Sigmoid colon (tissue), 7 donors: ENCODE measurements at places on chromosomes 4 and X. TPM values are rescaled to one million over a fixed set of nuclear protein-coding genes. Genes with fewer than 3 reads are reported as not detected.

The AMBN gene
- total RNA-seq, result not detected

The TLR7 gene
- 0.54 TPM for total RNA-seq

The DAPP1 gene
- total RNA-seq, result 1.1 TPM

The ANOS1 gene
- 1.8 TPM for total RNA-seq

The TRIM75 gene
- not detected for total RNA-seq

The OTC gene
- total RNA-seq, result 0.49 TPM

The BLOC1S4 gene
- 16.3 TPM for total RNA-seq

The LRIT3 gene
- total RNA-seq, result 0.41 TPM

The AMOT gene
- total RNA-seq, result 31.9 TPM

The ALAS2 gene
- not detected for total RNA-seq

The ATP8A1 gene
- total RNA-seq, result 16.6 TPM

The NLGN4X gene
- 3.3 TPM for total RNA-seq

The ZIC3 gene
- not detected for total RNA-seq

The SLITRK4 gene
- total RNA-seq, result 1.5 TPM

The SH3RF1 gene
- 10.5 TPM for total RNA-seq

The ZXDA gene
- total RNA-seq, result 6.1 TPM

The FAAH2 gene
- total RNA-seq, result not detected

The FGA gene
- total RNA-seq, result not detected

The SSX2B gene
- total RNA-seq, result not detected

The CLNK gene
- not detected for total RNA-seq

The S100G gene
- total RNA-seq, result not detected

The POU4F2 gene
- total RNA-seq, result not detected

The RNF212 gene
- total RNA-seq, result 3.1 TPM

The TMEM255A gene
- 5.9 TPM for total RNA-seq

The SCML1 gene
- 12.5 TPM for total RNA-seq

The BEND2 gene
- not detected for total RNA-seq

The GSX2 gene
- total RNA-seq, result not detected

The NKX3-2 gene
- 21.6 TPM for total RNA-seq

The FRMD7 gene
- total RNA-seq, result not detected

The XAGE1A gene
- not detected for total RNA-seq

The CTAG1B gene
- total RNA-seq, result not detected

The GDPD2 gene
- not detected for total RNA-seq

The COL25A1 gene
- total RNA-seq, result 0.36 TPM

The GRPR gene
- total RNA-seq, result 0.83 TPM

The APLN gene
- 0.81 TPM for total RNA-seq

The EDA gene
- 4.6 TPM for total RNA-seq

The EDNRA gene
- total RNA-seq, result 5.3 TPM

The FANCB gene
- total RNA-seq, result 1.4 TPM

The FAM47B gene
- total RNA-seq, result not detected

The EGFL6 gene
- total RNA-seq, result not detected

The HS3ST1 gene
- 2.5 TPM for total RNA-seq

The DOK7 gene
- not detected for total RNA-seq

The NPY5R gene
- not detected for total RNA-seq

The TCEAL6 gene
- total RNA-seq, result 2.0 TPM

The TENM3 gene
- total RNA-seq, result 46.7 TPM

The NR3C2 gene
- 15.8 TPM for total RNA-seq

The RPS6KA6 gene
- 7.2 TPM for total RNA-seq

The UCP1 gene
- total RNA-seq, result not detected

The SHROOM3 gene
- total RNA-seq, result 5.1 TPM

The SYNPO2 gene
- 1,328 TPM for total RNA-seq

The MND1 gene
- 2.4 TPM for total RNA-seq

The RHOXF1 gene
- total RNA-seq, result 2.2 TPM

The TRMT10A gene
- 7.1 TPM for total RNA-seq

The NAT8L gene
- total RNA-seq, result 0.36 TPM

The SYTL4 gene
- total RNA-seq, result 41.9 TPM

The CFAP99 gene
- not detected for total RNA-seq

The SLC9B1 gene
- total RNA-seq, result 3.9 TPM
